Lower lobe of right lung (tissue), 2 donors: ENCODE measurements at places on chromosomes 6 and 20.

DNA sequence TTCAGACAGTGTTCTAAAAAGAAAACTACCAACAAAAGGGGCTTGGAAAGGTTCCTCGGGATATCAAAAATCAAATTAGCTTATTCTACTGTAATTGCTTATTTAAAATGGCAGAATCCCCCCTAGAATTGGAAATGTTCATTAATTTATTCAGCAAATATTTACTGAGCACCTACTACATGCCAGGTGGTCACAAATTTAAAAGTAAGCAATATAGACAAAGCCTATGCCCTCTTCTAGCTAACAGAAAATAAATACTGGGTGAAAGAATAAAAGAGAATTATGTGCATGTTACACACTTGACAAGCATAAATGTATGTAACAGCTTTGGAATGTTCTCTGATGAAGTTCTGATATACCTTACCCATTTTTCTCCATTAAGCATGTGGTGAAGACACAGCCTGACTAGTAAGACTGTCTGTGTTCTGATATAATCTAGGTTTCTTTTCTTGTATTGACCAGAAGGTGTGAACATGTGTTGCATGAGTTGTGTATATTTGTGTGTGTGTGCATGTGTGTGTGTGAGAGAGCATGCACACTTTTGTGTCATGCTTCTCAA lies 606.7 kb upstream of the CITED2 start:
- peaks cover 18% of the 10 kb centered on the region for H3K4me1 ChIP-seq
- H3K27me3 ChIP-seq, result no peaks in the 10 kb centered on the region
- H3K27ac ChIP-seq, result no peak overlapping the region
- no peak for DNase-seq

- DNase-seq, result no peak
- no peak overlapping the region for H3K27ac ChIP-seq
- H3K4me1 ChIP-seq, result no peaks in the 10 kb centered on the region
- H3K4me3 ChIP-seq, result no peak overlapping the region
These were observed 18.7 kb downstream of the NANP start for GRCh38 chr20:25605148-25605547.

DNA sequence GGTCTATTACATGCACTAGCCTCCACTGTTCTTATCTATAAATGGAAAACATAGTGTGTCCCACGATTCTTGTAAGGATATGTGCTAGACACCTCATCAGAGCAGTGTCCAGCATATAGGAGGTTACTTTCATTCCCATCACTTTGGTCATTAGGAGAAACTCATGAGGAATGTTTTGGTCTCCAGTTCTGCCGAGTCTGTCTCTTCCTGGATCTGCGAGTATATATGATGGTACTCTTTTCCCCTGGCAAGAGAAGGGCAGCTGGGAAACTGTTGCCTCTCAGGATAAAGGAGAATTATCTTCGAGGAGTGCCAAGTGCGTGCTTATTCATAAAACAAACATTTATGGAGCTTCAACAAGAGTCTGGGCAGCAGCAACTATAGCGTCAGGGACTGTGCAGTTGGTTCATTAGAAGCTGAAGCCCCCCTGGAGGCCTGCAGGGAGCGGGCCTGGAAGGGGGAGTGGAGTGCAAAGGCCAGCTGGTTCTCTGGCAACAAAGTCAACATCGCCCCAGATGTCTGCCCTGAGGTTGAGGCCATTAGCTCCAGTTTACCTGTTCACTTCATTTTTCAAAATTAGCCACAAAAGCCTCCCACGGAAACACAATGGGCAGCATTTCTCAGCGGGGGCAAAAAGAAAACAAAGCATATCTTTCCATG lies 811.9 kb downstream of the MAFB start:
- DNase-seq, result no peak
- H3K4me3 ChIP-seq, result no peak overlapping the region
- no peak overlapping the region for H3K27ac ChIP-seq
- no peaks in the 10 kb centered on the region for H3K36me3 ChIP-seq

DNA sequence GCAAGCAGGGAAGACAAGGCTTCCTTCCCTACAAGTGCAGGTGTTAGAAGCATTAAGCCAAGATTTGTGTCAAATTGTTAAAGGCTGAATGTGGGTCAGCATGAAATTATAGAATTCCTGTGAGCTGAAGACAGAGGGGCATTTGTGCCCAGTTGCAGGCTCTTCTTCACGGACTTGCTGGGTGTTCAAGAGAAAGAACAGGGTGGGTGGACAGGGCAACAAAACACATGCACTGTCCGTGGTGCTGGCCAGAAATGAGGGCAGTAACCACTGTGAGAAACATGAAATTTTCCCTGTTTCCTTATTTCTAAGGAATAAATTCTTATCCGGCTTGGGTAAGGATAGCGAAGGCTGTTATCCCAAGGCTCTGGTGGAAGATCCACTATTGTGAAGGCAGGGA lies 579.5 kb upstream of the HTR1E start:
- no peak for DNase-seq
- H3K4me3 ChIP-seq, result no peak overlapping the region
- no peaks in the 10 kb centered on the region for H3K4me1 ChIP-seq
- no peak overlapping the region for H3K27ac ChIP-seq
- H3K27me3 ChIP-seq, result no peaks in the 10 kb centered on the region

DNA sequence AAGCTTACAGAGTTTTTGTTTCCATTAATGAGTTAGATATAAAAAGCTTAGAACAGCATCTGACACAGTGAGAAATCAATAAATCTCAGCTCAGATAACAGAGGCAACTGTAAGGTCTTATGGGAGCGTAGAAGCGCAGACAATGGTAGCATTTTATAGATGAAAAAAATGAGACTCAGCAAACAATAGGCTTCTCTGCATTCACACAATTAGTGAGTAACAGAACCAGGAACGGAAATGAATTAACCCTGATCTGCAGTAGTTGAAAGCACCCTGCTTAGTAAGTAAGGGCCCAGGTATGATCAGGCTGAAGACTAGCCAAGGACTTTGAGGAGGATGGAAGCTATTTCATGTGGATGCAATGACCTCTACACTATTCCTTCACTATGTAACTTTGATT lies 147.2 kb upstream of the EYA4 start:
- H3K4me1 ChIP-seq, result no peaks in the 10 kb centered on the region
- H3K27ac ChIP-seq, result no peak overlapping the region

- no peak overlapping the region for H3K27ac ChIP-seq
- no peak for DNase-seq
- H3K27me3 ChIP-seq, result no peaks in the 10 kb centered on the region
- no peaks in the 10 kb centered on the region for H3K4me1 ChIP-seq
- H3K4me3 ChIP-seq, result no peak overlapping the region
These were observed 313.4 kb downstream of the GJA1 start for GRCh38 chr6:121748850-121749249.

GRCh38 chr6:25756382-25757363 lies 2.1 kb downstream of the SLC17A4 start:
- H3K27ac ChIP-seq, result no peak overlapping the region
- no peak for DNase-seq
- H3K4me3 ChIP-seq, result no peak overlapping the region
- H3K36me3 ChIP-seq, result no peaks in the 10 kb centered on the region

DNA sequence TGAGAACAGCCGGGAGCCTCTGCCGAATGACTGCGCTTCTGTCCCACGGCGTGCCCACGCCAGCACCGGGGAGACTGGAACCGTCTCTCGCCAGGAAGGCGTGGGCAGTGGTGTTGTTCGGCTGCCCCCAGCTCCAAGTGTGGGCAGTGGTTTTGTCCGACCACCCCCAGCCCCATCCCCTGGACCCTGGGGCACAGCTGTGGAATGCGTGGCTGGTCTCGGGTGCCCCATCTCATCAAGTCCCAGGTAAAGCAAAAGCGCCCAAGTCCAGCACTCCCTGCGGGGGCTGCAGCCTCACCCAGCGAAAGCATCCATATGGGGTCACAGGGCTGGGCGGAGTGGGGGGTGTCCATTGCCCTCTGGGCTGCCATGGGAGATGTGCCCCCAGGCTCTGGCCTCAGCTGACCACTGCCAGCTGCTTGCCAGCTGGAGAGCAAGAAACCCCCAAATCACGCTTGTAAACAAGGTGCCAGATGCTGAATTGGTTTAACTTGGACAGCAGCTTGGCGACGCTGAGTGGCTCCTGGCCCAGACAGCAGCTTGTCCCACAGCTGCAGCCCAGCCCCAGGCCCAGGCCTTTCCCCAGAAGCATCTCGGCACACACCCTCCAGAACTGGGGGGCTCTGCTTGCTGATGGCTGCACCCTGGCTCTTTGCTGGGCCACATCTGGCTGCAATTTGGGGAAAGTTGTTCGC lies 4.5 kb downstream of the CABLES2 start:
- peaks cover 19% of the 10 kb centered on the region for H3K4me1 ChIP-seq
- no peaks in the 10 kb centered on the region for H3K27me3 ChIP-seq
- H3K27ac ChIP-seq, result no peak overlapping the region
- H3K4me3 ChIP-seq, result no peak overlapping the region
- peaks cover 10% of the 10 kb centered on the region for H3K36me3 ChIP-seq
- no peak for DNase-seq
